NCI-H345 (cell line): ENCODE measurements at places on chromosomes 5 and 9.

DNA sequence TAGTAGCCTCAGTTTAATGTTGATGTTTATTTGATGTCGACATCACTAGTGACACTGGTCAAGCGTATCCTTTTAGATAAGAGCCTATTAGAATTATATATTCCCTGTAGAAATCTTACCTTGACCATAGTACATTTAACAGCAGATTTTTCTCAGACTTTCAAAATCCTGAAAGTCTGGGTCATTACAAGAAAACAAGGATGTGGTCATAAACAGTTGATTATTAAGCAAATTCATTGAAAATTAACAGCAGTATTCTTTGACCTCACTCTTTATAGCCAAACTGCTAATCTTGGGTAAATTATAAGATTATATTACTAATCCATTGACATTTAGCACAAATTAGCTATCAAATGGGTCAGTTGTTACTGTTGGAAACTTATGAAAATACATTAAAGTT, 83.4 kb downstream of the GHR start:
- DNase-seq: no peak

GRCh38 chr9:88663771-88664419, 128.9 kb downstream of the NXNL2 start:
- no peak for DNase-seq

GRCh38 chr9:72633966-72634365, 112.6 kb downstream of the TMC1 start:
- DNase-seq: no peak

- no peak for DNase-seq
Observed at GRCh38 chr9:115614326-115614999, 496.5 kb upstream of the TNC start.
